Esophagus mucosa (tissue), 1 donor: ENCODE measurements at places on chromosomes 11 and 22. TPM values are rescaled to one million over a fixed set of nuclear protein-coding genes. Genes with fewer than 3 reads are reported as not detected.

The MICALL1 gene
- 105 TPM for total RNA-seq

The C1QTNF5 gene
- total RNA-seq: 2.0 TPM

The OR6A2 gene
- total RNA-seq: 0.08 TPM

The SHISAL1 gene
- 0.08 TPM for total RNA-seq

GRCh38 chr22:31987218-31987617 is 42.9 kb downstream of the YWHAH start:
- no peak for ATAC-seq

DNA sequence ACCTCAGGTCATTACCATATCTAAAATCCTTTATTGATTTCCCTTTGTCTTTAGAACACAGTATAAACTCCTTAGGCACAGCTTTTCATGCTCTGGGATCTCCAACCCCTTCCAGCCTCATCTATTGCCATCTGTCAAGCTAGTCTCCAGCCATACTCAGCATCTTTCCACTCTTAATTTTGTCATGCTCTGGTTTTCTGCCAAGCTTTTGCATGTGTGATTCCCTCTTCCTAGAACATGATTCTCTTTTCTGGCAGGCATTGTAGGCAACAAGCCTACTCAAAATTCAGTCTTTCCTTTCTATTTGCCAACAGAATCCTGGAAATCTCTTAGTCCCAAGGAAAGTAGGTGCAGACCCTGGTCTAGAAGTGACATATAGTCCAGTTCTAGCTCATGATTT is 35.5 kb upstream of the SLC6A5 start:
- ATAC-seq: no peak
